ENCODE measurements at places on chromosomes 3 and 15. TPM values are rescaled to one million over a fixed set of nuclear protein-coding genes. Genes with fewer than 3 reads are reported as not detected.
A peak's percentile ranks its signal among the peaks of the same experiment; 100 is the strongest.

The KLHL25 gene
- 12.3 TPM for total RNA-seq

The GABRB3 gene
- not detected for total RNA-seq

The PLSCR2 gene
- not detected for total RNA-seq

DNA sequence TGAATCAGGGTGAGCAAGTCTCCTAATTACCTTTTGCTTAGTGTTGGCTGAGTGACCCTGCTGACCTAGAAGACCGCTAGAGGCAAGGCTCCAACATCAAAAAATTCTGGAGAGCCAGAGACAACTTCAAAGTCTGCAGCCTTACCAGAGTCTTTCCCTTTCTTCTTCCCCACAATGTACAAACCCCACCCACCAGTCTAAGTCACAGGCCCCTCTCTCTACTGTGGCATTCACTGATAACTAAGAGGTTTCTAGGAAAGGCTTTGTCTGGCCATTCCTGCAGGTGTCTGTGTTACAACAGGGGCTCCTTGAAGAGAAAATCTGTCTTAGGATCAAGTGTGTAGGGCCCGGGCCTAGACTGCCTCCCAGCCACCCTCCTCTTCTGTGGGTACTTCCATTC, 525 bp downstream of the MYH15 start:
- H3K4me1 ChIP-seq = peaks cover 13% of the 10 kb centered on the region
- peaks cover 25% of the 10 kb centered on the region for H3K27me3 ChIP-seq
- DNase-seq = no peak
- H3K36me3 ChIP-seq = peaks cover 3% of the 10 kb centered on the region
- no peak overlapping the region for H3K4me3 ChIP-seq

- H3K36me3 ChIP-seq = no peaks in the 10 kb centered on the region
- H3K27ac ChIP-seq = no peak overlapping the region
- peaks cover 2% of the 10 kb centered on the region for H3K4me1 ChIP-seq
- DNase-seq = no peak
- H3K27me3 ChIP-seq = peaks cover 46% of the 10 kb centered on the region
Measured at GRCh38 chr3:140927279-140928069, 14.2 kb upstream of the SLC25A36 start.

- no peaks in the 10 kb centered on the region for H3K4me1 ChIP-seq
- H3K4me3 ChIP-seq = no peak overlapping the region
- no peaks in the 10 kb centered on the region for H3K36me3 ChIP-seq
- no peaks in the 10 kb centered on the region for H3K27me3 ChIP-seq
- no peak for DNase-seq
- no peak overlapping the region for H3K27ac ChIP-seq
Measured at GRCh38 chr15:23835953-23836352, 148.8 kb upstream of the NDN start.

- no peak for DNase-seq
- no peak overlapping the region for H3K4me3 ChIP-seq
- H3K36me3 ChIP-seq = no peaks in the 10 kb centered on the region
- H3K27me3 ChIP-seq = peaks cover 18% of the 10 kb centered on the region
Measured at GRCh38 chr3:72152551-72153476, 367.9 kb upstream of the PROK2 start.

- H3K4me1 ChIP-seq = peaks cover 11% of the 10 kb centered on the region
- H3K36me3 ChIP-seq = peaks cover 11% of the 10 kb centered on the region
- H3K4me3 ChIP-seq = no peak overlapping the region
- peak; percentile 58 for DNase-seq
Measured at GRCh38 chr3:53114011-53114400, 16.2 kb downstream of the RFT1 start.

GRCh38 chr3:127706785-127707351, 34.1 kb downstream of the ABTB1 start:
- no peaks in the 10 kb centered on the region for H3K4me1 ChIP-seq
- no peak for DNase-seq
- peaks cover 2% of the 10 kb centered on the region for H3K36me3 ChIP-seq
- H3K27me3 ChIP-seq = peaks cover 2% of the 10 kb centered on the region

GRCh38 chr3:9098716-9099675, 135.7 kb upstream of the RAD18 start:
- H3K4me3 ChIP-seq = no peak overlapping the region
- peaks cover 22% of the 10 kb centered on the region for H3K27me3 ChIP-seq
- H3K36me3 ChIP-seq = peaks cover 2% of the 10 kb centered on the region
- no peak overlapping the region for H3K27ac ChIP-seq
- no peaks in the 10 kb centered on the region for H3K4me1 ChIP-seq

GRCh38 chr15:67148196-67148701, 82.8 kb downstream of the SMAD3 start:
- peak overlapping the region; percentile 100 for H3K27ac ChIP-seq
- DNase-seq = no peak
- H3K27me3 ChIP-seq = no peaks in the 10 kb centered on the region
- peaks cover 2% of the 10 kb centered on the region for H3K36me3 ChIP-seq
- H3K4me3 ChIP-seq = peak overlapping the region; percentile 79

DNA sequence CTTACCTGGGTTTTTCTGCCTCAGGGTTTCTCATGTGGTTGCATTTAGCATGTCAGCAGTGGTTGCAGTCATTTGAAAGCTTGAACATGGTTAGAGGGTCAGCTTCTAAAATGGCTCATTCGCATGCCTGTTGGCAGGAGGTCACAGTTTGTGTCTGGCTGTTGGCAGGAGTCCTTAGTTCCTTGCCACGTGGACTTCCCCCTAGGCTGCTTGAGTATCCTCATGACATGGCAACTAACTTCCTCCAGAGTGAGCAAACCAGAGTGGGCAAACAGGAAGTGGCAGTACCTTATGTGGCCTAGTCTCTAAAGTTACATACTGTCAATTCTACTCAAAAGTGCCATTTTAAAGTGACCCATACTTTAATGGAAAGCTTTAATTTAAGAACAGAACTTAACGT, 3.4 kb upstream of the UNC13C start:
- H3K36me3 ChIP-seq = no peaks in the 10 kb centered on the region
- H3K27me3 ChIP-seq = peaks cover 34% of the 10 kb centered on the region
- no peak for DNase-seq
- H3K4me3 ChIP-seq = no peak overlapping the region
- peaks cover 3% of the 10 kb centered on the region for H3K4me1 ChIP-seq

- peaks cover 58% of the 10 kb centered on the region for H3K27me3 ChIP-seq
- peaks cover 9% of the 10 kb centered on the region for H3K36me3 ChIP-seq
- no peak overlapping the region for H3K27ac ChIP-seq
- no peak overlapping the region for H3K4me3 ChIP-seq
- DNase-seq = no peak
Measured at GRCh38 chr3:39812537-39812936, 3.1 kb downstream of the MYRIP start.

- H3K27me3 ChIP-seq = no peaks in the 10 kb centered on the region
- no peaks in the 10 kb centered on the region for H3K36me3 ChIP-seq
- no peaks in the 10 kb centered on the region for H3K4me1 ChIP-seq
- H3K27ac ChIP-seq = no peak overlapping the region
- H3K4me3 ChIP-seq = no peak overlapping the region
- DNase-seq = no peak
Measured at GRCh38 chr15:23578521-23579150, 13.2 kb downstream of the MKRN3 start.

The RARB gene
- not detected for total RNA-seq

DNA sequence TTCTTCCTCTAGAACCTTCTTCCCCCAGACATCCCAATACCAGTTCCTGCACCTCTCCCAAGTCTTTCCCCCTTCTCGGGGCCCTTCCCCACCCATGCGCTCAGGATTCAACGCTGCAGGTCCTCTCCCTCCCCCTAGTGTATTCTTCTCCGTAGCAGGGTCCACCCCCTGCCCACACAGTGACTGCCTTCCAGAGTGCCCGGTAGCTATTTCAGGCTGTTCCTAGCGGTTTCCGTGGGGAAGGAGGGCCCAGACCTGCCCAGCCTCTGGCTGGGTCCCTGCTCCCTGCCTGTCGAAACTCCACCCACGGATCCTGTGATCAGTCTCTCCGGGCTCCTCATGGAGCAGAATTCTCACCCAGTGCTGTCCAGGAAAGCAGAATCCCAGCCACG, 45.2 kb upstream of the SEC61A1 start:
- H3K36me3 ChIP-seq = peaks cover 3% of the 10 kb centered on the region
- H3K4me3 ChIP-seq = no peak overlapping the region
- DNase-seq = no peak

GRCh38 chr3:170689893-170690660, 104.2 kb upstream of the SLC7A14 start:
- DNase-seq = peak; percentile 6
- H3K36me3 ChIP-seq = no peaks in the 10 kb centered on the region
- no peak overlapping the region for H3K27ac ChIP-seq
- no peak overlapping the region for H3K4me3 ChIP-seq
- H3K27me3 ChIP-seq = peaks cover 8% of the 10 kb centered on the region

GRCh38 chr3:32399030-32399620, 7.5 kb downstream of the CMTM7 start:
- no peaks in the 10 kb centered on the region for H3K27me3 ChIP-seq
- H3K36me3 ChIP-seq = no peaks in the 10 kb centered on the region
- DNase-seq = no peak
- H3K4me1 ChIP-seq = peaks cover 51% of the 10 kb centered on the region
- H3K4me3 ChIP-seq = no peak overlapping the region
- H3K27ac ChIP-seq = peak overlapping the region; percentile 90

DNA sequence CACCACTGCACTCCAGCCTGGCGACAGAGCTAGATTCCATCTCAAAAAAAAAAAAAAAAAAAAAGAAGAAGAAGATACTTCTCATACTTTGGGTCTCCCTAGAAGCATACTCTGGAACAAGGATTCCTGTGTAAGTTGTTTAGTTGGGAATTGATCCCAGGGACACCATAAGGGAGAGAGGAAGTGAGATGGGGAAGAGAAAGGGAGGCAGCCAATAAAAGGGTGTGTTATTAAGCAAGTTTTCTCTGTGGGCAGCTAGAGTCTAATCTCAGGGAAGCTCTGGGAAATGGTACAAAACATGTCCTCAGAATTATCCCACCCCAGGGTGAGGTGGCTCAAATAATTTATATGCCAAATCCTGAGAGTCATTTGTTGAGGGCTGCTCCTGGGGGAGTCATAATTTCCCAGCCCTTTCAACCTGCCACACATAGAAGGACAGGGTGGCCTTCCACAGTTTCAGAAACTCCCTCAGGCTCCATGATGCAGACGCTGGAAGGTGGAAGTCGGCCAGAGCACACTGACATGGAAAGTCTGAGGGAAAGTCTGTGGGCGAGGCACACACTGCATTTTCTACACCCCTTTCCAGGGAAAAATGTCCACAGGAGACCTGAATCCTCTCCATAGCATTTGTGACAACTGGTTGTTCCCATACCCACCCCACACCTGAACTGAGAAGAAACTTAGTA, 86.4 kb upstream of the SLC4A7 start:
- H3K4me3 ChIP-seq = no peak overlapping the region
- H3K36me3 ChIP-seq = no peaks in the 10 kb centered on the region
- H3K4me1 ChIP-seq = no peaks in the 10 kb centered on the region
- H3K27ac ChIP-seq = no peak overlapping the region
- no peak for DNase-seq

DNA sequence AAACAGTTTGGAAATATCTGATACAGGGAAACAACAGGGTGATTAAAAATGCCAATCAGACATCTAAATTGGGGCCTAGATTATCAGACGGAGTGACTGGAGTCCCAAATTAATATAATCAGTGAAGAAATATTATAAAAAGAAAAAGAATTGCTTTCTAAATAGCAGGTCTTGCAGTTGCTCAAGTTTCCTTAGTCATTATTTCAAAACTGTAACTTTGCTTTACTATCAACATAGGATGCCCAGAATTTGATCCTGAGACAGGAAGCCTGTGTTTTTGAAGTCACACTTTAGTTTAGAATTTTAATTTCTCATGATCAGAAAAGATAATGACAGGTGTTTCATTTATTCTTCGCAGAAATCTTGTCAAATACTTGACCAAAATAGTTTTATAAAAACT, 105.9 kb downstream of the IL1RAP start:
- no peak overlapping the region for H3K27ac ChIP-seq
- no peak overlapping the region for H3K4me3 ChIP-seq
- no peaks in the 10 kb centered on the region for H3K27me3 ChIP-seq
- DNase-seq = no peak
- peaks cover 16% of the 10 kb centered on the region for H3K4me1 ChIP-seq

DNA sequence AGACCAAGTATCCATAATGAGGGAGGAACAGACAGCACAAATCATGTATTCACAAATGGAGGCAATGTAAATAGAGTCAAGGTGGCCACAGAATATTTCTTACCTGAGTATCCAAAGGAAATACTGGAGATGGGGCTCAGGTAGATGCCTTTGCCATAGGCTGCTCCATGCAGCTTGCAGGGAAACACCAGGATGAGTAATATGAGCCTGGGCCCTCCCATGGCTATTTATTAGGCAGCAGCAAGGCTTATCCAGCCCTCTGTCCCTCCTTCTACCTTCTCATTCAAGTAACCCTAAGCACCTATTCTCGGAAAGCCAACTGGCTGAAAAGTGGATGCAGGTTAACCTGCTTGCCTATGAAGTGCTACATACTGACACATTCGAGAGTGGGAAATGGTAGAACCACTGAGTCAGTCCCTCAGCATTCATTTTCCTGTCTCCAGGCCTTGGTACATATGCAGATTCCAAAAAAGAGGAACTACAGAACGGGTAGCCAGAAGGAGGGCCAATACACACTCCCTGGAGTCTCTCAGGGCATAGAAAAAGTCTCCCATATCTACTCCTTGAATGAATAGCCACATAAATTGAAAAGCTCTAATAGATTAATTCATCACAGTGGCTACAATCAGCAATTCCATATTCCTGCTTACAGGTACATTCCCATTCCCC, 18.3 kb upstream of the PKM start:
- H3K27me3 ChIP-seq = no peaks in the 10 kb centered on the region
- H3K4me3 ChIP-seq = no peak overlapping the region
- peaks cover 21% of the 10 kb centered on the region for H3K4me1 ChIP-seq
- no peak overlapping the region for H3K27ac ChIP-seq
- DNase-seq = no peak

The CMTM8 gene
- 16.4 TPM for total RNA-seq

The XPC gene
- total RNA-seq = 76.4 TPM

DNA sequence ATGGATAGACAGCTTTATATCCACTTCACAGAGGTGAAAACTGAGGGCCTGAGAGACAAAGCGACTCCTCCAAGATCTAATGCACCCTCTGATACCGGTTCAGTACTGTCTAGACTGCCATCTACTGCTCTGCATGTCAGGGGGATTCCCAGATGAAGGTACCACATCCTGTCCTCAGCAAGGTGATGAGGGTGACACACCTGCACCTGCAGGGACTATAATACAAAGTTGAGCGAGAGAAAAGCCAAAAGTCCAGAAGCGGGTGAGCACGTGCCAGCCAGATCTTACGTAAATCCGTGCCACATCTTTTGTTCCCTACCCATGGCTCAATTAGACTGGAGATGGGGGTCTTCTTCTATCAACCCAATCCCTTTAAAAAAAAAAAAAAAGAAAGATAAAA, 32.4 kb upstream of the HES1 start:
- peak overlapping the region; percentile 67 for H3K27ac ChIP-seq
- no peak overlapping the region for H3K4me3 ChIP-seq
